ENCODE measurements at places on chromosomes 5 and 9. TPM values are rescaled to one million over a fixed set of nuclear protein-coding genes. Genes with fewer than 3 reads are reported as not detected.
A peak's percentile ranks its signal among the peaks of the same experiment; 100 is the strongest.

B4GALT7 gene
- total RNA-seq, result 17.6 TPM

DNA sequence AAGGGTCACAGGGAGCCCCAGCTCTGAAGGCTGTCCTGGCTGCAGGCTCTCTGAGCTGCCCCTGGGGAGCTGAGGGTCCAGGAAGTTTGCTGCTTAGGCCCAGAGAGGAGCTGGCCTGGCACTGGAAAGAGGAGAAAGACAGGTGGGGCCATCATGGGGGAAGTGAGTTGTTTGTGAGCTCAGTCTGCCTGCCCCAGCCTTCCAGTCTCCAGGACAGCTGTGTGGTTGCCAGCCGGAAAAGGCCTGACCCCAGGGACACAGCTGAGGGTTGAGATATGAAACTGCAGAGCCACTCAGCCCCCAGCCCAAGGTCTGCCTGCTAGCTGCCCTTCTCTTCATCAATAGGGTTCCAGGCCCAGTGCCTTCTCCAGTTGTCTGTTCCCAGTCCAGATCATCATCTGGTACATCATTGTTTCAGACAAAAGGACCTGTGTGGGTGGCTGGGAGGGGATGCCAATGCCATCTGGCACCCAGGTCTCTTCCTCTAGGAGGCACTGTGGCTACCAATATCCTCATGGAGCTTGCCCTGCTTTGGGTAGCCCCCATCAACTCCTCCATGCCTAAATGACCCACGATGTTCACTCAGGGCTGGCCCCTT is 4.3 kb upstream of the DDX41 start:
- no peak for DNase-seq

DNA sequence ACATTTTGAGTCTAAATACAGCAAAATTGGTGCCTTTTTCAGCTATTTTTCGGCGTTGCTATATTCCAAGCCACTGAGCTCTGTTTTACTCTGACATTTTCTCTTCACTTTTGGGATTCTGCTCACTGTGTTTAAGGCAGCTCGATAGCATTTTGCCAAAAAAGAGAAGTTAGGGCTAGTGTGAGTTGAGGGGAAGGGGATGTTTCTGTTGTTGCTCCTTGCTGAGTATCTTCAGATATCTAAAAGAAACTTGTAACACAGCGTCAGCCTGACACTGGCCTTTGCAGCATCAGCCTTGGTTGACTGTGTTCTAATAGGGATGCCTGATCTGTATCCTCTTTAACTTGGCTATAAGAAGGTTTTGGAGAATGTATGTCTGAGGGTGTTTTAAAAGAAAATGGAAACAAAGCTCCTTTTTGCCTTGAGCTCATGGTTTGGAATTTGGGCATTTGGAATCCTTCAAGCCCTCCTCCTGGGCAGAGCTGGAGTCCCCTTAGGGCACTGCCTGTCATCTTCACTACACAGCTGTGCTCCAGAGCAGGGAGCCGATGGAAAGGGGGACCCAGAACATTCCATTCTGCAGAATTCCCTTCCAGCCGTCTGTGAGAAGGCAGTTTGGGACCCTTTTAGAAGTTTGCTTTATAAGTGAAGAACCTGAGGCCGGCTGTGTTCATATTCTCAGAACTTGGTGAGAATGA is 63.0 kb downstream of the EXOSC2 start:
- no peak for DNase-seq

- no peak for DNase-seq
These were observed 291.6 kb downstream of the DOCK8 start for GRCh38 chr9:506281-506680.

GRCh38 chr5:75824323-75824722 is 107.1 kb upstream of the POC5 start:
- DNase-seq, result no peak

LOX gene
- 10.9 TPM for total RNA-seq

DNA sequence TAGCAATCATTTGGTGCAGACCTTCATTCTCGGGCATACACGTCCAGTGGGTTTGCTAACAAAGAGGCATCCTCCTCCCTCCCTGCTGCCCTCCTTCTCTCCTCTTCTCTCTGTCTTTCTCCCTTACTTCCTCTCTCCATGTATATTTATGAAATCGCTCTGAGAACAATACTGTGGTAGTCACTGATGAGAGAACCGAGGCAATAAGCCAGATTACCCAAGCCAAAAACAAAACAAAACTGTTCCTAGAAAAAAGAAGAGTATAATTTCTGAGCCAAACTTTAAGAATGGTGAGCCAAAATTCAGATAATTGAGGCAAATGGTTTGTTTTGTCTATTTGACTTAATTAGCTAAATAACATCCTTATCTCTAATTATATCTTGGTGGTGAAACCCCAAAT is 15.8 kb upstream of the HMHB1 start:
- no peak for DNase-seq

DNA sequence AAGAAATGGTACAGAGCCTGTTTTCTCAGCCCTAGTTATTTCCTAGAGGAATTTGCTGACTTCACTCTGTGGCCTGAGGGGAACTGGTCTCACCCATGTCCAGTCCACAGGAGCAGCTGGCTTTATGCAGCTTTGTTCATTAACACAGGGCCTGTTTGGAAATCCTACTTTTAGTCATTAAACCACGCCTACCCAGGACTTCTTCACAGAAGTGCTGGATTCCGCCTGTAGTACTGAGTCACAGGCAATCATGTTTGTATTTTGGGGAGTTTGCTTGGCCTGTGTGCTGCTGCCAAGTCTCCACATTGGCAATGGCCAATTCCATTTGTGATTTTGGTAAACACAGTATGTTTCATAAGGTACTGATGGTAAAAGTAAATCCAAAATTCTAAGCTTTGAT is 52.8 kb downstream of the CTNND2 start:
- no peak for DNase-seq

GRCh38 chr9:112061152-112061740 is 113.9 kb downstream of the SUSD1 start:
- DNase-seq, result peak; percentile 71

DNA sequence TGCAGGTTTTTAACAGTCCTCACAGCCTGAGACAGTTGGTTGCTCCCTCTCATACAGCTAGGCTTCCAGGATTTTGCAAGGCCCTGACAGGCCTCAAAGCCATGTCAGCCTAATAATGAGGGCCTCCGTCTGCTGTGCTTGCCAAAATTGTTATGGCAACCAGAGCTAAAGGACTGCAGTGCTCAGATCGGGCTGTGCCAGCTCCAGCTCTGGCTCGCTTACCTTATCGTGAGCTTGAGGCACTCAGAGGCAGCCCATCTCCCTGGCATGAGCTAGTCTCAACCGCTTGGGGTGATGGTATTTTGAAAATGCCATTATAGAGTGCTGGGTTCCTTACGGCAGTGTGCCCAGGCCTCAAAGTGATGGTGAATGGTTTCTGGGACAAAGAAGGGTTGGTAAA is 8.4 kb downstream of the MTAP start:
- no peak for DNase-seq

- DNase-seq, result no peak
These were observed 2.6 kb upstream of the GPSM1 start for GRCh38 chr9:136324501-136325300.

- no peak for DNase-seq
These were observed 118.3 kb downstream of the NR6A1 start for GRCh38 chr9:124652615-124653393.

NMUR2 gene
- not detected for total RNA-seq

- no peak for DNase-seq
These were observed 52.7 kb upstream of the LARP1 start for GRCh38 chr5:154702477-154702876.

DNA sequence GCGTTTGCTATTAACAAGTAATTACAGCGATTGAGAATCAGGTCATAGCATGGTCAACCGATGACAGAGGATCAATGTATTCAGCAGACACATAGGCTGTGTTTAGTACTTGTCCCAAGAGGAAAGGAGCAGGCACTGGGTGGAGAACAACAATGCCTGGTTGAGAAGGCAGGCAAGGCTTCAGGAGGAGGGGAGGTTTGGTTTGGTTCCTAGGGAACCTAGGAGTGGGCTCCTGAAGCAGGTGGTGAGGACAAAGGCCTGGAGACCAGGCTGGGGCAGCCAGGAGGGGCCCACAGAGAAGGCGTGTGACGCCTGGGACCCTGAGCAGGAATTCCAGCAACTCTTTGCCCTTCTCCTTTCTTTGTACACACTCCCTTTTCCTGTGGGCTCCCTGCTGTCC is 195.6 kb downstream of the SPOCK1 start:
- no peak for DNase-seq

RNF183 gene
- 2.0 TPM for total RNA-seq

DNA sequence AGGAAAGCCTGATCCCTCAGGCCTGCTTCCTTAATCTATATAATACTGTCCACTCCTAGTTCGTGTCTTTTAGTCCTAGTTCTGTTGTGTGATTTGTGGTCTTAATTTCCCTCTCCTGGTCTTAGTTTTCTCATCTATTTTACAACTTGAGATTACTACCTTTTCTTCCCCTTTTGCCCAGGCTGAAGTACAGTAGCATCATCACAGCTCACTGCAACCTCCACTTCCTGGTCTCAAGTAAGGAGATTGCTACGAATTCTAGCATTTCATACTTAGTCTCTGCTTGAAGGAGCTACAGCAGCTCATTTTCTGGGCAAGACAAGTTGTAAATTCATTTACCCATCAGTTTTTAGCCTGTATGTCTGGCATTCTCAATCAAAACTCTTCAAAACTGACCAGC is 5.5 kb downstream of the TRIM32 start:
- no peak for DNase-seq

DNA sequence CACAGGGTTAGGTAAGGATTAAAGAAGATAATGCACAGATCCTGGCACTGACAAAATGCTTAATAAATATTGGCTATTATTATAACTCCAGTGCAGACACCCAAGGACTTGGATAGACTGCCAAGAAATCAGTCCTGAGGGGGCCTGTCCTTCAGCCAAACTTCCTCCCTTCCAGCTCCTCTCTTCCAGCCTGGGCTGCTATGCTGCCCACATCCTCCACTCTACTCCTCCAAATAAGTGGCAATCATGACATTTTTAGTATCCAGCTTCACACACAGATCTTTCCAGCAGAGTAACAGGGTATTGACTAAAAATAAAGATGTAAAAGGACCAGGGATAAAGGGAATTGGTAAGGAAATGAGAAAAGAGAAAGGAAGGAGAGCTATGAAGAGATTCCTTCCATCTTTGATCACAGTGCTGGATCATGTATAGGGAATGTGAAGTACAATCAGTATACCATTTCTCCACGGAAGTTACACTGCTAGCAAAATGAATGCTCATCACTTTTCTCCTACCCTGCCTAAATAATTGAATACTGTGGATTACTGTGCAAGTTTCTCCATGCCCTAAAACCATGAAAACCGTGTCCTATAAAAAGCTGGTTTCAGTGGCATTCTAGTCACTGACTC is 136.0 kb upstream of the OSMR start:
- no peak for DNase-seq

DNA sequence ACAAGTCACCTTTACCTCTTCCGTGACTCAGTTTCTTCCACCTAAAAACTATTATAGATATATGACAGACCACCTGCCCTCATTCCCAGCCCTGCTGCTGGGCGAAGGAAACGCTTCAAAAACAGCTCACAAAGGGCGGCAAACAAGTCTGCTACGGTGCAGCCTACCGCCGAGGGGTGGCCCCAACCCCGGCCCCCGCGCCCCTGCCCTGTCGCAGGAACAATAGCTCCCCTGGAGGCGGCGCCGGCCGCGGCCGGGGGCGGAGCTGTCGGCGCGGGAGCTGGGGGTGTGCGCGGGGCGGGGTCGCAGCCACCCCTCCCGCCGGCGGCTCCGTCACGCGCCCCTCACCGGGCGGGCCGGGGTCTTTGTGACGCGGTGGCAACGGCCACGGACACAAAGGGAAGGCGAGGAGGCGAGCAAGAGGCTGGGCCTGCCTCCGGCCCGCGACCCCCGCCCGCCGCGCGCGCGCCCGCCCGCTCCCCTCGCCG is at the start of gene TMEFF1:
TSS of gene TMEFF1 (plus strand) at position 362 of the 488 bp plus-strand sequence. CDS start 396 bp downstream, outside the sequence.
- no peak for DNase-seq

GRCh38 chr5:160959804-160960203 is 107.8 kb upstream of the ATP10B start:
- no peak for DNase-seq

DNA sequence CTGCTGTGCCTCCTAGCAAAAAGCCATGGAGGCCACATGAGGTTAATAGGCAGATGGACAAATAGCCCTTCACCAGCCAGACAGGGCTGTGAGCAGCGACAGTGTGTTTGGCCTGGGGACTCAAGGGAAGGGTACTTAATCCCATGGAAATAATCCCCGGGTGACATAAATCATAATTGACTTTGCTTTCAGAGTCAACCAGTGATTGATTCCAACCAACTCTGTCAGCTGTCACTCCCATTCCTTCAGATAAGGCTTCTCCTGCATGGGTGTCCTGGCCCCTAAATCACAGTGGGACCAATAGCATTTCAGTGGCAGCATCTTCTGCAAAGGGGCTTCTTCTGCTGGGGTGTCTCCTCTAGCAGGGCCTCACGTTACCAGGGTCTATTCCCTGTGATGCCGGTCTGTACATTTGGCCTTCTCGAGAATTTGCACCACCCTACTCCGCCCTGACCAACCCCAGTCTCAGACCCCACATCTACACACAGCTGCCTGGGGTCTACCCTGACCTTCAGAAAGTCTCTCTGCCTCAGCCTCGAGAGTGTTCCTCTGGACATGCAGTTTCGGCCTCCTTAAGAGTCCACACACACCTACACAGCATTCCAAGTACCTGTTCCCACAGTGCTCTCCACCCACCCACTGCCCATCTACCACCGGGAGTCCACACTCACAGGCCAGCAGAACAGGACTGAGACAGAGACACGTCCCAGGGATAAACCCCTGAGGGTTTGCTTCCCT is 3.7 kb downstream of the CLTB start:
- DNase-seq, result peak; percentile 65

DNA sequence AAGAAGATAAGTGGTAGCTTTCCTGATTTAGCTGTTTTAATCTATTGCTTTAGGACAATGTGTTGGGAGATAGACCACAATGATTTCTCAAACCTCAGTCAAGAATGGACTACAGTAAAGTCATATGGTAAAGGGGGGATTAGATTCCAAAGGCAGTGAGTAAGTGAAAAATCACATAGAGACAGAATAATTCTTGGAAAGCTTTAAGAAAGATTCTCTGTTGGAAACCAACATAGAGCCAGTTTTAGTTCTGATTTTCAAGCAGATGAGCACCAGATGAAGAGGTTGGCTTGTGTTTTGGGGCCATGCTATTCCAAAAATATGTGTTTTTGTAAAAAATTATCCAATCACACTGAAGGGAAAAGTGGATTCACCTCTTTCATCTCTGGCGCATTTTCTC is 256.8 kb upstream of the RPS23 start:
- no peak for DNase-seq

GRCh38 chr9:72960446-72960845 is 7.6 kb upstream of the ALDH1A1 start:
- no peak for DNase-seq

GRCh38 chr9:3292311-3292710 is 233.5 kb downstream of the RFX3 start:
- no peak for DNase-seq
